Vagina (tissue), 2 donors: ENCODE measurements at places on chromosomes 2 and 18. TPM values are rescaled to one million over a fixed set of nuclear protein-coding genes. Genes with fewer than 3 reads are reported as not detected.
A peak's percentile ranks its signal among the peaks of the same experiment; 100 is the strongest.

Gene ACMSD
- not detected for total RNA-seq

Gene POLR1B
- 13.3 TPM for total RNA-seq

Gene ICOS
- 1.7 TPM for total RNA-seq

Gene FOXD4L1
- total RNA-seq = not detected

Gene IL36B
- total RNA-seq = not detected

Gene ATG16L1
- 29.2 TPM for total RNA-seq

Gene SCYGR4
- not detected for total RNA-seq

- DNase-seq = no peak
- no peak overlapping the region for H3K27ac ChIP-seq
- no peaks in the 10 kb centered on the region for H3K4me1 ChIP-seq
- H3K27me3 ChIP-seq = no peaks in the 10 kb centered on the region
Measured at GRCh38 chr2:180892091-180892490, 88.3 kb upstream of the UBE2E3 start.

DNA sequence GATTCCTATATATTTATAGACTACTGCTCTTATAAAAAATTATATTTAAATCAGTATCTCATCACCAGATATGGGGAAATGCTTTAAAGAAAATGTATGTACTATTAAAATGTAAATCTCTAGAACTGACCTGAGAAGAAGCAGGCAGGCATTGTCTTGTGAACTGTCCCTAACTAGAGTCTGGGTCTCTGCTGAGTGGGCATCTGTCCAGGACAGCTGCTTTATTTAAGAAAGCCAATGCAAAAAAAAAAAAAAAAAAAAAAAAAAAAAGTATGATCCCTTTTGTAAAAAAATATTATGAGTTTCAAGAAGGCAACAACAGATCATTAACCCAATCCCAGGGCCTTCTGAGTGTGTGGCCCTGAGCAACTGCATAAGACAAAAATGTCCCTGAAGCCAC lies 66.0 kb downstream of the PAX3 start:
- H3K4me1 ChIP-seq = no peaks in the 10 kb centered on the region
- H3K36me3 ChIP-seq = no peaks in the 10 kb centered on the region
- no peaks in the 10 kb centered on the region for H3K27me3 ChIP-seq
- H3K27ac ChIP-seq = no peak overlapping the region
- no peak overlapping the region for H3K4me3 ChIP-seq

- H3K4me3 ChIP-seq = no peak overlapping the region
- DNase-seq = no peak
- H3K4me1 ChIP-seq = peaks cover 12% of the 10 kb centered on the region
- no peaks in the 10 kb centered on the region for H3K36me3 ChIP-seq
Measured at GRCh38 chr2:136029149-136029548, 43.7 kb upstream of the DARS1 start.

GRCh38 chr2:128386066-128386465 lies 67.4 kb upstream of the HS6ST1 start:
- no peaks in the 10 kb centered on the region for H3K27me3 ChIP-seq
- no peak overlapping the region for H3K4me3 ChIP-seq
- no peaks in the 10 kb centered on the region for H3K36me3 ChIP-seq
- no peak for DNase-seq
- peaks cover 16% of the 10 kb centered on the region for H3K4me1 ChIP-seq

DNA sequence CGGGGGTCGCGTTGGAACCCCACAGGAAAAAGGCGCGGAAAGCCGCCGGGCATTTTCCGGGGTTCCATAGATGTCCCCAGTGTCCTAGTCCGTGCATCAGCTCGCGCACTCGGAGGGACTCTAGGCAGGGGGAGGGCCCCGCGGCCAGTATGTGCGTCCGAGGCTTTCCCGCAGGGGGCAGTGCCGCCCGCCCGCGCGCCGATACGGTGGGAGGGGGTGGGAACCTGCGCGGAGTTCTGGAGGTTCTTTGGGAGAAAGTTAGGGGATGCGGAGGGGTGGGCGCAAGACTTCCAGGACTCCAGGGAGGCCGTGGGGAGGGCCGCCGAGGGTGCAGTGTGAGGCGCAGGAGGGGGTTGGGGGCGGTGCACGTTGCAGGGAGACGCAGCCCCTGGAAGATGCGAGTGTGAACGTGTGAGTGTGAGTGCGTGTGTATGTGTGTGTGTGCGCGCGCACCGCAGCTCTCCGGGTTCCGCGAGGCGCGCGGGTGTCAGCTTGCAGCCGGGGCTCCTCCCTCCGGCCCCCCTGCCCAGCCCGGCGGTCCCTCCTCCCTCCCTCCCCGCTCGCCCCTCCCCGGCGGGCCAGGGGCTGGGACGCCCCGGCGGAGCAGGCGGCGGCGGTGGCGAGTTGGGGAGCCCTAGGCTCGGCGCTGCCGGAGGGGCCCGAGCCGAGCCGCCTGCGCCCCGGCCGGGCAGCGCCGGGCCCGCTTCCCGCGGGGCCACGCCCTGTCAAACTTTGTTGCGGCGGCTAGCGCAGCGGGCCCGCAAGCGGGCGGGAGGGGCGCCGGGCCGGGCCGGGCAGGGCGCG lies at the start of gene TCF7L1:
TSS of gene TCF7L1 (plus strand) at position 559 of the 804 bp plus-strand sequence. CDS start 293 bp downstream, outside the sequence.
- peak within 1 kb of the TSS; percentile 87 for H3K4me3 ChIP-seq
- no peaks in the 10 kb centered on the region for H3K27me3 ChIP-seq
- peak within 1 kb of the TSS; percentile 91 for H3K27ac ChIP-seq
- no peaks in the 10 kb centered on the region for H3K36me3 ChIP-seq
- peaks cover 51% of the 10 kb centered on the region for H3K4me1 ChIP-seq
- DNase-seq = peak; percentile 93

GRCh38 chr2:172704072-172704936 lies 31.3 kb upstream of the RAPGEF4 start:
- no peak for DNase-seq
- no peaks in the 10 kb centered on the region for H3K4me1 ChIP-seq
- no peak overlapping the region for H3K27ac ChIP-seq
- H3K27me3 ChIP-seq = no peaks in the 10 kb centered on the region
- no peak overlapping the region for H3K4me3 ChIP-seq

DNA sequence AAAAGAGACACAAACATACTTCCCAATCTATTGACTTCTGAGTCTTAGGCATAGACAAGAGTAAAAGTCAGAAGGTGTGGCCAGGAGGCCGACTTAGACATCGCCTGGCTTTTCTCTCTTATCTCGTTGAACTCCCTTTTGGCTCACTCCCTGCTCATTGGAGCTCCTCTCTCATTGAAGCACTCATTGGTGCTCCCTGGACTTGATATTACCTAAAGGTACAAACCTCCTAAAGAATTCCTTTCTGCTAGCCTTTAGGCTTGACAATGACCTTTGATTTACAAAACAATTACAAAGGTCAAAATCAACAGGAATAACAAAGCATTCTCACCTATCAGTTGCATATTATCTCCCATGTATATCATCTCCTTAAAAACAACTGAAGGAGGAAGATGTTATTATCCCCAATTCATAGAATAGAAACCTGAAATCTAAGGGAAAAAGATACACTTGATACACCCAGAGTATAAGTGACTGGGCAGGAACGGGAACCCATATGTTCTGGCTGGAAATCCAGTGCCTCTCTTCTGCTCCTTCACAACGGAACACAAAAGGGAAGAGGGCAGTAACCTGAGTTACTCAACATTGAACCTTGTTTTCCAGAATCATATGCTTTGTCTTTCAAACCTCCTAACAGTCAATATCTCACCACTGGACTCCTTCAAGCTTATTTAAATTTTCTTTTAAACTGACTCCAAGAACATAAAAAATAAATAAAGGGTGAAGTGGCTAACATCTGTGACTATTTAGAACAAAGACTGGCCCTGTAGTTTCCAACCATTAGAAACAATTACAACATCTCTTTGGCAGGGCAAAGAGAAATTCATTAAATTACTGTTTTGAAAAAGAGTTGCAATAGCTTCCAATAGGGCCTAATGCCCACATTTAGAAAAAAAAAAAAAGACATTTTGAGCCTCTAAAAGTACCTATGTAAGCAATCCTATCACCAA lies 1247.9 kb downstream of the LRP1B start:
- H3K36me3 ChIP-seq = no peaks in the 10 kb centered on the region
- H3K27ac ChIP-seq = no peak overlapping the region
- H3K27me3 ChIP-seq = no peaks in the 10 kb centered on the region
- H3K4me1 ChIP-seq = no peaks in the 10 kb centered on the region
- H3K4me3 ChIP-seq = no peak overlapping the region

- peaks cover 8% of the 10 kb centered on the region for H3K4me1 ChIP-seq
- no peak for DNase-seq
- no peak overlapping the region for H3K27ac ChIP-seq
- H3K4me3 ChIP-seq = no peak overlapping the region
Measured at GRCh38 chr2:168220965-168221819, 26.2 kb downstream of the STK39 start.

- H3K27ac ChIP-seq = no peak overlapping the region
- no peak overlapping the region for H3K4me3 ChIP-seq
- no peaks in the 10 kb centered on the region for H3K36me3 ChIP-seq
- H3K27me3 ChIP-seq = no peaks in the 10 kb centered on the region
- DNase-seq = no peak
- H3K4me1 ChIP-seq = no peaks in the 10 kb centered on the region
Measured at GRCh38 chr2:142585785-142586184, 291.7 kb upstream of the KYNU start.

DNA sequence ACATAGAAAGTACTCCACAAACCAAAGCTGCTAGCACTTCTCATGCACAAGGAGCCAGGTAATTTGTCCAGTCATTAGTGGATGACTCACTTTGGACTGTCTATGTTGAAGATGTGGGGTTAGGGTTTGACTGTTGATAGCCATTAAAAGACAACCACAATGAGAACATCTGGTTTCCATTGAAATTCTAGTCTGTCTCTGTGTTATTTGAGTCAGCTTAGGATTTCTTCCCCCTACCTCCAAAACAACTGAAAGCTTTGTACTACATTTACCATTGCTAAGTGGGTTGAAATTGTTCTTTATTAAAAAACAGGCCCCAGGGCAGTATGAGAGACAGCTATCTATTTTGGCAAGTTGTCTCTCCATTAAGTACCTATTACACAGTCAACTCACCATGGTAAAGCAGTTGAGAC lies 50.2 kb upstream of the ANKRD44 start:
- H3K36me3 ChIP-seq = no peaks in the 10 kb centered on the region
- H3K27me3 ChIP-seq = no peaks in the 10 kb centered on the region
- no peak for DNase-seq

DNA sequence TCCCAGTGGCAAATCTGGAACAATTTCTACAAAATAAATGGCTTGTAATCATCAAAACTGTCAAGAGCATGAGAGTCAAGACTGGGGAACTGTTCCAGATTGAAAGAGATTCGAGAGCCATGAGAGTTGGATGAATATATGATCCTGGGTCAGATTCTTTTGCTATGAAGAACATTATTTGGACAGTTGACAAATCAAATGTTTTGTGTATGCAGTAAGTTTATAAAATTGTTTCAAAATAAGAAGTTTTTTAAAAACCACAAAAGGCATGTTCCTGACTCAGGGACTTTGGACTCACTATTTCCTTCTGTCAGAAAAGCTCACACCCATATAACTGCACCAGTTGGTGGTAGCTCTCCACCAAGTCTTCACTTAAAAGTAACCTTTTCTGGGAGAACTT lies 38.5 kb downstream of the ROCK2 start:
- H3K4me3 ChIP-seq = no peak overlapping the region
- H3K36me3 ChIP-seq = no peaks in the 10 kb centered on the region
- H3K27ac ChIP-seq = no peak overlapping the region
- H3K4me1 ChIP-seq = peaks cover 49% of the 10 kb centered on the region

- no peak for DNase-seq
- no peaks in the 10 kb centered on the region for H3K4me1 ChIP-seq
- H3K27me3 ChIP-seq = no peaks in the 10 kb centered on the region
- no peak overlapping the region for H3K27ac ChIP-seq
- no peak overlapping the region for H3K4me3 ChIP-seq
- no peaks in the 10 kb centered on the region for H3K36me3 ChIP-seq
Measured at GRCh38 chr2:137950238-137950637, 14.0 kb upstream of the HNMT start.

- no peak overlapping the region for H3K27ac ChIP-seq
- H3K4me1 ChIP-seq = no peaks in the 10 kb centered on the region
- H3K36me3 ChIP-seq = no peaks in the 10 kb centered on the region
- no peak for DNase-seq
- no peaks in the 10 kb centered on the region for H3K27me3 ChIP-seq
Measured at GRCh38 chr18:4878480-4878879, 318.6 kb downstream of the AKAIN1 start.

GRCh38 chr2:128362889-128363228 lies 44.2 kb upstream of the HS6ST1 start:
- no peaks in the 10 kb centered on the region for H3K27me3 ChIP-seq
- no peak for DNase-seq
- peaks cover 15% of the 10 kb centered on the region for H3K4me1 ChIP-seq
- H3K36me3 ChIP-seq = no peaks in the 10 kb centered on the region
- peak overlapping the region; percentile 13 for H3K27ac ChIP-seq

DNA sequence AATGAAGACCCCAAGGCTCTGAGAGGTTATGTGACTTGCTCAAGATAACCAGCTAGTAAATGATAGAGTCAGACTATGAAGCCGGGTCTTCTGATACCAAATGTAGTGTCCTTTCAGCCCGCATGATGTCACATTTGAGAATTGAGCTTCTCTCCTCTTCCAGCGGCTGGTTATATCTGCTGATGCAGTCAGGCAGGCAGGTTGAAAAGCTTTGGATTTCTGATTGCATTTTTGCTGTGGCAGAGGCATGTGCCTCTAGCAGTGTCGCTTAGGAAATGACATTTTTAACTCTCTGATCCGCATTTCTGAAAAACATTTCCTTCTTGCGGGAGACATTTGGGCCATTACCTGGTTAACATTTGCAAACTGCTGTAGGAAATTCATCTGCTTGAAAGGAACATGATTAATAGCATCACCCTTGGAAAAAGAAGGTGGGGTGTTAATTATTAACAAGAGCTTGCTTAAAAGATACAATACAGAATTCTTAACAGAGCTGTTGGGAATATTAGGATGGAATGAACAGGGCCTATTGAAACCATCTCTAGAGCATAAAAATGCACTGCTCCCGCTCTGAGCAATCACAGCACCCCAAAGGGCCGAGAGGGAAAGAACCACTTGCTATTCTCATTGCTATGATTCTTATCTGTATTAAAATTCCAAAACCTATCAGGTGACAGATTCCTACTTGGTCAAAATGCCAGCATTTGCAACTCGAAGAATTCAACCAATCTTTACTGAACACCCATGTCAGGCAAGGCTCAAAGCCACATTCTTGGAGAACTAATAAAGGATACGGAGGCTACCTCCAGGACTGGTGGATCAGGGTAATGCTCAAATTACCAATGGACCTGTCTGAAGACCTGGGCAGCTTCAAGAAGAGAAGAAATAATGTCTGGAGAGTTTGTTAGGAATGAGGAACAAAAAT lies 25.9 kb downstream of the MRO start:
- H3K4me3 ChIP-seq = no peak overlapping the region
- H3K27me3 ChIP-seq = no peaks in the 10 kb centered on the region
- H3K27ac ChIP-seq = no peak overlapping the region
- H3K4me1 ChIP-seq = no peaks in the 10 kb centered on the region
- no peaks in the 10 kb centered on the region for H3K36me3 ChIP-seq
- DNase-seq = no peak

- H3K4me1 ChIP-seq = peaks cover 26% of the 10 kb centered on the region
- peak overlapping the region; percentile 47 for H3K27ac ChIP-seq
- H3K27me3 ChIP-seq = no peaks in the 10 kb centered on the region
Measured at GRCh38 chr2:6977113-6977741, 60.0 kb downstream of the RNF144A start.

DNA sequence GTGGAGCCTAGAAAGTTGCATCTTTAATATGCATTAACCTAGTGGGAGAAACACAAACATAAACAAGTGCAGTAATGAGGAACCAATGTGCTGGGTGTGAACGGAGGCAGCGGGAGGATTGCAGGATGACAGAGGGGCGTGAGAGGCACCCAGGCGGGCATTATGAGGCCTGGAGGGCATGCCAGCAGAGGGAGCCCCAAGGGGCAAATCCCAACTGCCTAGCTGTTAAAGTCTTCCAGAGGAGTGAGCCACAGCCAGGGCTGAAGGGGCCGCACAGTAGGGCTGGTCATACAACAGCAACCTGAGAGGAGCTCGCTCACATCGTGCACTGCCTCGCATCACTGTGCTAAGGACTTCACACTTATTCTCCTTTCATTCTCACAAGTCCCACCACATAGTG lies 13.3 kb upstream of the PRELID3A start:
- no peaks in the 10 kb centered on the region for H3K36me3 ChIP-seq
- H3K27ac ChIP-seq = no peak overlapping the region
- H3K4me3 ChIP-seq = no peak overlapping the region
- no peak for DNase-seq
